ENCODE measurements at places on chromosomes 4 and X.

GRCh38 chr4:136637071-136637777 is 895.1 kb downstream of the PCDH18 start:
- no peak for DNase-seq

GRCh38 chrX:345020-345925 is 26.7 kb upstream of the GTPBP6 start:
- no peak for DNase-seq

DNA sequence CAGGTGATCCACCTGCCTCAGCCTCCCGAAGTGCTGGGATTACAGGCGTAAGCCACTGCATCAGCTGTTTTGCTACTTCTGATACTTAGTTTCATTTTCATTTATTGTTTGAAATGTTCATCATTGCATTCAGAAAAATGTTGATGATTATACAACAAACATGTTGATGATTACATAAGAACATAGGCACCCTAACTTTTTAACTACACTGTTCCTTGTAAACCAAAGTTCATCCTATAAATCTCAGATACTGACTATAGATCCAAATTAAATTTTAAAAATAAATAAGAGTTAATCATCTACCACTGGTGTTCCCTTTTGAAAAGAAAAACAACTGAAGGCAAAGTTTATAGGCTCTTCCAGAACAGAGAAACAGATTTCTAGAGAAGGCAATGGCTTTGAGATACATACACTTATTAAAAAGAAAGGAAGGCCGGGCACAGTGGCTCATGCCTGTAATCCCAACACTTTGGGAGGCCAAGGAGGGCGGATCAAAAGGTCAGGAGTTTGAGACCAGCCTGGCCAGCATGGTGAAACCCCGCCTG is 23.4 kb downstream of the TRIM75 start:
- DNase-seq, result no peak

GRCh38 chr4:6182376-6183280 is 17.7 kb downstream of the JAKMIP1 start:
- no peak for DNase-seq

DNA sequence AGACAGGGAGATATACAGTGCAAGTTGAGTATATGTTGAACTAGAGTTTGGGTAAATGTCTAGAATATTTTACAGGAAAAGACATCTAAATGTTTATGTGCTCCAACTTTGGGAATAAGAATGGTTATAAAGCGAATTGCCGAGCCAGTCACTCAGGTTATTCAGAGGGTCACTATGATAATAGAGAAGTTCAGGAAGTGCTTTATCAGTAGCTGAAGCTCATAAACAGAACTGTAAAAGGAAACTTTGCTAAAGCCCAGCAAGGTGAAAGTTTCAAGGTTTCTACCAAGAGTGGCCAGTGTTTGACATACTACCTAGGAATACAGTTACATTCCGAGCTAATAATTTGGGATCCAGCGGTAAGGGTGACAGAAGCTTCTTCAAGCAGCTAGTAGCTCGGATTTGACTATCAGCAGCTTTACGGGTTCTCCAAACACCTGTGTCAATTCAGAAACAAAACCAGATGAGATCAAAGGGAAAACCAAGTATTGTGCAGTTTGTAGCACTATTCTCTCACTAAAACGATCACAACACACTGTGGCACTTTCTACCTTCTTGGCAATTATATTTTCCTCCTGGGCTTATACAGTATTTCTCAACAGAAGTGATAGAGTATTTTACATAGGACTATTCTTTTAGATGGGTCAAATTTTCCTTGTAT is 17.2 kb upstream of the BCLAF3 start:
- DNase-seq, result no peak

All from CD4-positive, alpha-beta T cell treated with Interferon alpha-2 for 1 hour (primary cell).